Activated T-helper 17 cell treated with anti-CD3 and anti-CD28 coated beads, Interleukin-2, amount 50 U/mL, for 72 hours (primary cell): ENCODE measurements at places on chromosomes 12 and 14.

- ATAC-seq: no peak
Measured at GRCh38 chr14:79412822-79413221, 798.5 kb downstream of the DIO2 start.

DNA sequence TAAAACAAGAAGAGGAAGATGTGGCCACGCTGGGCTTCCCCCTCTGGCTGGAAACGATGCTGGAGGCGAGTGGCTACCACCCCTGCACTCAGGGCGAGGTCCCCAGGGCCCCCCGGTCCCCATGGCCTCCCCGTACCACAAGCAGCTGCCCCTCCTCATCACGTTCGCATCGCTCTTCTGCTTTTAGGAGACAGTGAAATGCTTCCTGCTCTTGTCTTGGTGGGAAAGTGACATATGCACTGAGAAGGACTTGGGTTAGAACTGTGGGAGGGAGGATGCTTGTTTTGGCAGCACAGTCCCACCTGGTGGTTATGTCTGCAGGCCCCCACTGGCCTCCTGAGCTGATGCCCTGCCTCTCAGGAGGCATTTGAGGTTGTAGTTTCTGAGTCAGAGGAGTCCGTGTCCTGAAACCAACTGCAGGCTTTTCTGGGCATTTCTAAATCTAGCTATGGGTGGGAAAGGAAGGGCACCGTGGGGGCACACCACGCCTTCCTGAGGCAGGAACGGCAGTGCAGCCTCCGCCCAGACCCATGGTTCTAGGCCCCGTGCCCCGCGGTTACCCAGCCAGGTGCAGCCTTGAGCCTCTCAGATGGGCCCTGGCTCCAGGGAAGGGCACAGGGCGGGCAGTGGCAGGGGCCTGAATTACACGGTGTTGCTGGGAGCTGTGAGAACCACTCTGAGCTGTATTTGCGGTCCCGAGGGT is 139.3 kb downstream of the ADGRD1 start:
- ATAC-seq: peak; percentile 69

DNA sequence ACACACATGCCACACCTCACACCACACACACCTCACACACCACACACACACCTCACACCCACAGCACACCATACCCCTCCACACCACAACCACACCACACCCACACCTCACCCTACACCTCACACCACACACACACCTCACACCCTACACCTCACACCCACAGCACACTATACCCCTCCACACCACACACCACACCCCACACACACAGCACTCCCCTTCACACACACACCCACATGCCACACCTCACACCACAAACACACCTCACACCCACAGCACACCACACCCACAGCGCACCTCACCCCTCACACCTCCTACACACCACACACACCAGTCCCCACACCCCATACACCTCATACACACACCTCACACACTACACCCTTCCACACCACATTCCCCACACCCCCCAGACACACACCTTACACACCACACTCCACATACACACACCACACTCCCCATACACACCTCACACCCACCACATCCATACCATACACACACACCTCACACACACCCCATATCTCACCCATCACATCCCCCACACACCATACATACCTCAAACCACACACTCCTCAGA is 80.0 kb downstream of the ACTN1 start:
- ATAC-seq: no peak

DNA sequence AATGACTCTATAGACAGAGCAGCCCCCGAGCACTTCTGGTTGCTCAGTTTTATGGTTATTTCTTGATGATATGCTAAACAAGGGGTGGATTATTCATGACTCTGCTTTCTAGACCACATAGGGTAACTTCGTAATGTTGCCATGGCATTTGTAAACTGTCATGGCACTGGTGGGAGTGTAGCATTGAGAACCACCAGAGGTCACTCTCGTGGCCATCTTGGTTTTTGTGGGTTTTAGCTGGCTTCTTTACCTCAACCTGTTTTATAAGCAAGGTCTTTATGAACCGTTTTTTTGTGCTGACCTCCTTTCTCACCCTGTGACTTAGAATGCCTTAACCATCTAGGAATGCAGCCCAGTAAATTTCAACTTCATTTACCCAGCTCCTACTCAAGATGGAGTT is 1036.2 kb upstream of the FLRT2 start:
- no peak for ATAC-seq

DNA sequence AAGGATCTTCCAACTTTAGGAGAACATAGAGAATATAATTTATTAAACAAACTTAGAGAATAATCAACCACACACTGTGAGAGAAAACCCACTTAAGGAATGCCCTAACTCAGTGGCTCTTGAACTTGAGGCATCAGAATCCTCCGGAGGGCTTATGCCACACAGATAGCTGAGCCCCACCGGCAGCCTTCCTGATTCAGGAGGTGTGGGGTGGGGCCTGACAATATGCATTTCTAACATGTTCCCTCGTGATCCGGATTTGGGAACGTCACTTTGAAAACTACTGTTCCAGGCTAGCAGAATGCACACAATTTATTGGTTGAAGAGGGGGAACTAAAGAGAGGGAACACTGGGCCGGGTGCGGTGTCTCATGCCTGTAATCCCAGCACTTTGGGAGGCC is 2.0 kb upstream of the SOAT2 start:
- no peak for ATAC-seq

DNA sequence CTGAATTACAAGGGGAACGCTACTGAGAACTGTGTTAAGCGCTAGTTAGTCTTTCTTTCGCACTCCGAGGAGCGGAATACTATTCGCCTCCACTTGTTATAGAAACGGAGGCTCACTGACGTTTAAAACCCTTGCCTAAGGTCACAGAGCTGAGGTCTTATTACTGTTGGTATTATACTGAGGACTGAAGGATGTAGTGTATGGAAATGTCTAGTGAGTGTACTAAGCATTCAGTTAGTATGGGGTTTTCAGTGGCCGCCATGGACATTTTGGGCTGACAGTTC is 826 bp downstream of the ACADS start:
- ATAC-seq: no peak

GRCh38 chr12:6963016-6963731 is 7.3 kb downstream of the PHB2 start:
- no peak for ATAC-seq

- no peak for ATAC-seq
Measured at GRCh38 chr12:77768558-77768957, 62.1 kb upstream of the NAV3 start.

- ATAC-seq: peak; percentile 83
Measured at GRCh38 chr12:27619308-27619707, 76.9 kb upstream of the REP15 start.
